ENCODE measurements at places on chromosomes 11 and 22.

- no peak for DNase-seq
These were observed 32.4 kb downstream of the VSIG10L2 start for GRCh38 chr11:125978181-125978716.

- DNase-seq = peak; percentile 41
These were observed 254.6 kb upstream of the LRRC4C start for GRCh38 chr11:41714101-41714500.

DNA sequence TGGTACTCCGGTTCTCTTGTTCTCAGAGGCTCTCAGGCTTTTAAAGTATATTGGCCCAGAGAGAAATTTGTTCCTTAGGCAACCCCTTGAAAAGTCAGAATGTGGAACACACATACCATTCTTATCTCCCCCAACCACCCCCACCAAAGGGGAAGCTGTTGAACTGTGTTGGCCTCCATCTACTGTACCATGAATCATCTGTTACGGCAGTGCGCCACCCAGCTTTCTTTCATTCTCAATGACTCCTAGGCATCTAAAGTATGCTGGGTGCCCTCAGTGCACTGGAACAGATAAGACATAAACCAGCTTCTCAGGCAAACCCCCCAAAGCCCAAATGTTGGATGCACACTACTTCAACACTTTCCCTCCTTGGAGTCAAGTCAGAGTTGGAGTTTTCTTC lies 696.2 kb upstream of the TENM4 start:
- DNase-seq = peak; percentile 34

DNA sequence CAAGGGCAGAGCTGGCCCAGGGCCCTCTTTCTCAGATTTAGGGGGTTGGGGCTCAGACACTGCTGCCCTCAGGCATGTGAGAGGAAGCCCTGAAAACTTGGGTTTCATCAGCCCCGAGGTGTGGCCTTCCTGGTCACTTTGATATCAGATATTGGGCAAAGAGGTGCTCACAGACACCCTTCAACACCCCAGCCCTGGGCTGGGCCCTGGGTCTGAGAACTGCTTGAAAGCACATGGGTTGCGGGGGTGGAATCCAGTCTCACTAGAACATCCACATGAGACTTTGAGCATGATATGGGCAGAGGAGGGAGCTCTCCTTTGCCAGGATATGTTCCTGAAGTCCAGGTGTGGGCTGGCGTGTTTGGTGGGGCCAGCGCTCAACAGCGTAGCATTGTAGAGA lies 10.4 kb downstream of the DGAT2 start:
- DNase-seq = no peak

- no peak for DNase-seq
These were observed 216.3 kb downstream of the BUD13 start for GRCh38 chr11:116556483-116556882.

DNA sequence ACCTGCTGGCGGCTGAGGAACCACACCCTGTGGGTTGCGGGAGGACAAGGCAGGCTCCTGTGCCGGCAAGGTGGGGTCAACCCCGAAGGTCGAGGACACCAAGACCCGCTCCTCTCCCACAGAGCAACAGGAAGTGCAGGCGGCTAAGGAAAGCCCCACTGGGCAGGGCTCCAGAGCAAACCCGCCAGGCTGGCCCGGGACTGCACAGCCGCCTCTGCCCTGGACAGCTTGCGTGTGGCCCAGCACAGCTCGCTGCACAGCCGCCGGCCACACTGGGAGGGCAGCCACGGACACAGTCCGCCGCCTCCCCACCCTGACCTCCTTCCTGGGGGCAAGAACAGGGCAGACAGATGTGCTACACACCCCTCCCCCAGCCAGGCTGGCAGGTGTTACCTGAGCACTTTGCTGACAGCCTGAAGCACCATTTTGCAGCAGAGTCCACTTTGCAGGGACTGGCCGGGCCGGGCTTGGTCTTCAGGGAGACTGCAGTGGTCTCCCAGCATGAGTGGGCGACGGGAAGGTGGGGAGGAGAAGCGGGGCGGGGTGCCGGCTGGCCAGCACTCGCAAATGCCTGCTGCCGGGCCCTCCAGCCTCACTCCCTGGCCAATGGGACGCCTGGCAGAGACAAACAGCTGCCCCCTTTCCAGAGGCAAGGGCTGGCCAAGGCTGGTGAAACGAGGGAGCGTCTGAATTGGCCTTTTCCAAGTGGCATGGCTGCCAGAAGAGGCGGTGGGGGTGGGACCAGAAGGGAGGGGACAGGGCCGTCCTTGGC lies at the start of gene MOB2:
Gene MOB2 (minus strand): TSS at position 726 of the 772 bp plus-strand sequence. CDS start 223 bp downstream, at position 503.
- DNase-seq = no peak

- no peak for DNase-seq
These were observed 244.4 kb downstream of the TBC1D22A start for GRCh38 chr22:47006869-47007268.

GRCh38 chr11:133832096-133832990 lies 13.0 kb downstream of the SPATA19 start:
- no peak for DNase-seq

GRCh38 chr11:130129922-130130321 lies 29.7 kb upstream of the ST14 start:
- DNase-seq = no peak

GRCh38 chr11:98434296-98434695 lies 586.5 kb upstream of the CNTN5 start:
- DNase-seq = no peak

DNA sequence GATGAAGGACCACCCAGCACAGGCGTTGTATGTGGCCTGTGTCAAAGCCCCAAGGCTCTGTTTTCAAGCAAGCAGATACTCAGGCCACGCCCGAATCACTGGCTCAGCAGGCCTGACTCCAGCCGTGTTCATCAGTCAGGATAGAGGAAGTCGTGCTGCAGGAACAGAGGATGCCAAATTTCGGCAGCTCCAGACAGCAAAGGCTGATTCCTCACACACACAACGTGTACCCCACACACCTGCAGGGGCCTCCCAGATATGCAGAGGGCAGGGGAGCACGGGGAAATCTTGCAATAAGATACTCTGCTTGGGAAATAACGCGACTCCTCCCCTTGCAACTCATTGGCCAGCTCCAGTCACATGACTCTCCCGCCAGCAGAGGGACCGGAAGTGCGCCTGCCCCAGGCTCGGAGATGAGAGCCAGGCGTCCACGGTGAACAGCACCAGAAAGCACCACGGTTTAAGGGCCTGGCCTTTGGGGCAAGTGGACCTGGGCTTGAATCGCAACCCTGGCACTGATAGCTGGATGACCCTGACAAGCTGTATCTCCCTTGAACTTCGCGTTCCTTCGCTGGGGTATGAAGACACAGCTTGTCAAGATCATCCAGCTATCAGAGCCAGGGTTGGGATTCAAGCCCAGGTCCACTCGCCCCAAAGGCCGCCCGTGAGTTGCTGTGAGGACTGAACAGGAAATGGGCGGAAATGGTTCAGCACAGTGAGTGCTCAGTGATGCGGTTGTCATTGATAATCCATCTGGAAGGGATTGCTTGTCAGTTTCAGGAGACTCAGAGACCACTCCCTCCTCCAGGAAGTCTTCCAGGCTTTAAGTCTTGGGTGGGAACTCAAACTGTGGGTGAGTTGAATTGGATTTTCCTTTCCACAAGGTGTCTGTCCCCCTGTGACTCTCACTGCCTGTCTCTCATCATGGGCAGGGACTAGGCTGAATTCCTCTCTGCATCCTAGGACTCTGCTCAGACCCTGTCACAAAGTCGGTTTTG lies 88.5 kb downstream of the MYEOV start:
- no peak for DNase-seq

DNA sequence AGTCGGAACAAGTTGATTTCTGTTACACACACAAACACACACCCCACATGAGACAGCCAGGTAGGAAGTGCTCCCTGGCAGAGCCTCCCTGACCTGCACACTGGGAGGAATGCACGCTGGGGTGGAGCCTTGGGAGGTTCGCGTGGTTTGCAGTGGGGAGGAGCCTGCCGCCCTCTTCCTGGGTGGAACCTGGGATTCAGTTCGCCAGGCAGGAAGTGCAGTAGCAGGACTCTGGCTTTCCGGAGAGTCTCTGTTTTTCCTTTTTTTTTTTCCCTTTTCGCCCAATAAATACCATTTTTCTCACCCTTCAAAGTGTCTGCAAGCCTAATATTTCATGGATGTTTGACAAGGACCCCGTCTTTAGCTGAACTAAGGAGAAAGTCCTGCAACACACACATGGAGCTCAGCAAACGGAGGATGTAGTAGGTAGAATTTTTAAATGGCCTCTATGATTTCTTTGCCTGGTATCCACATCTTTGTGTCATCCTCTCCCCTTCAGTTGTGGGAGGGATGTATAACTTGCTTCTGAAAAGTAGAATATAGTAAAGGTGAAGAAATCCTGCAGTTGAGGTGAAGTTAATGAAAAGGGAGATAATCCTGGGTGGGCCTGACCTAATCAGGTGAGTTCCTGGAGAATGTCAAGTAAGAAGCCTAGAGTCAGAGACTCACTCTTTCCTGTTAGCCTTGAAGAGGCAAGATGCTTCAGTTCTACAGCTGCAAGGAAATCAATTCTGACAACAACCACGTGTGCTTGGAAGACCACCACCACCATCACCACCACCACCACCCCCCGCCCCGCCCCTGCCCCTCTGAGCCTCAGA lies 72.9 kb downstream of the PIWIL4 start:
- no peak for DNase-seq

DNA sequence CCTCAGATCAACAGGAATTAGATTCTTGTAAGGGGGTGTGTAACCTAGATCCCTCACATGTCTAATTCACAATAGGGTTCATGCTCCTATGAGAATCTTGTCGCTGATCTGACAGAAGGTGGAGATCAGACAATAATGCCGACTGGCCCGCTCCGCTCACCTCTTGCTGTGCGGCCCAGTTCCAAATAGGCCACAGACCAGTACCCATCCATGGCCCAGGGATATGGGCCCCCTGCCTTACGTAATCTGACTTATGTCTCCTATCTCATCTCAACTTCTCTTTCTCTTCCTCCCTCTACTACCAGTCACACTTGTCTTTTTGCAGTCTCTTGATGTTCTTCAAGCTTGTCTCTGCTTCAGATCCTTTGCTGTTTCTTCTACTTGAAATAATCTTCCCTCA lies 70.0 kb downstream of the CWF19L2 start:
- no peak for DNase-seq

GRCh38 chr22:44378380-44378779 lies 65.6 kb upstream of the SHISAL1 start:
- no peak for DNase-seq

- no peak for DNase-seq
These were observed 41.7 kb downstream of the LMO1 start for GRCh38 chr11:8221917-8222495.

DNA sequence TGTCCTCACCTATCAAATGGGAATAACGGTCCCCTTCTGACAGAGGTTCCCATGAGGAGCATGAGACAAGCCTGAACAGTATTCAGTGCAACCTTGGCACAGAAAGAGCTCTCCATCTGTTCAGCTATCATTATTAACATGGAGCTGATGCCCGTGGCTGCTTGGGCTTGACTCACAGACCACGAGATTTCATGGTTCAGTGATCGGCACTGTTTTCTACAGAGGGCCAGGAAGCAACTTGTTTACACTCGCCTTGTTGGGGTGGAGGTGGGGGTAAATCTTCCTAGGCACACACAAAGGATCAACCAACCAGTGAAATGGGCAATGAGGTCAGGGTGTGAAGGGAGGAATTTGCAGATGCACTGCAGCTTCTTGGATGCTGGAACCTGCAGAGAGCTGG lies 88.2 kb downstream of the CWC15 start:
- no peak for DNase-seq

DNA sequence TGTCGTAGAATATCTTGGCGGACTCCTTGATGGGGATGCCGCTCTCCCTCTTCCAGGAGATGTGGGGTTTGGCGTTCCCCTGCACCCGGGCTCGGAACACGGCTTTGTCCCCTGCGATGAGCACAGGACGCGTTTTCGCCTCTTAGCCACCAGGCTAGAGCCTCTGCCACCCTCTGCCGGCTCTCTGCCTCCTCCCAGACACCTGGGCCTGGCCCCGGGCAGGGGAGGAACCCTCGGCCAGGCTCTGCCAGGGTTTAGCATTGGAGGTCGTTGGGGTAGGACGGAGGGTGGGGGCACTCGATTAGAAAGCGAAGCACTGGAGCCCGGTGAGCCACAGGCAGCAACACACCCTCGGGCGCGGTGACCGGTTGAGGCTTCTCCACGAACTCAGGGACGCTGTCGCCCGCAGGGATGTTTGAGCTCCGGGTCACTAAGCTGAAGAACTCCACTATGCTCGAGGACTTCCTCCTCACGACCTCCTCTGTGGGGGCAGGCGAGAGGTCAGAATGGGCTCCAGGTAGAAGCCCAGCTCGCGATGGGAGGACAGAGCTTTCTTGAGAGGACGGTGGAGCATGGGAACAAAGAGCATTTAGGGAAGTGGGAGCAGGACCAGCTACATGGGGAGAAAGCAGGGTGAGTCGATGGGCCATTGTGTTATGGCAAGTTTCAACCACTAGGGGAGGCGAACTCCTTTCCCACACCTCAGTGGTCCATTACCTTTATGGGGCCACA lies 4.3 kb downstream of the IGSF22 start:
- peak; percentile 40 for DNase-seq

DNA sequence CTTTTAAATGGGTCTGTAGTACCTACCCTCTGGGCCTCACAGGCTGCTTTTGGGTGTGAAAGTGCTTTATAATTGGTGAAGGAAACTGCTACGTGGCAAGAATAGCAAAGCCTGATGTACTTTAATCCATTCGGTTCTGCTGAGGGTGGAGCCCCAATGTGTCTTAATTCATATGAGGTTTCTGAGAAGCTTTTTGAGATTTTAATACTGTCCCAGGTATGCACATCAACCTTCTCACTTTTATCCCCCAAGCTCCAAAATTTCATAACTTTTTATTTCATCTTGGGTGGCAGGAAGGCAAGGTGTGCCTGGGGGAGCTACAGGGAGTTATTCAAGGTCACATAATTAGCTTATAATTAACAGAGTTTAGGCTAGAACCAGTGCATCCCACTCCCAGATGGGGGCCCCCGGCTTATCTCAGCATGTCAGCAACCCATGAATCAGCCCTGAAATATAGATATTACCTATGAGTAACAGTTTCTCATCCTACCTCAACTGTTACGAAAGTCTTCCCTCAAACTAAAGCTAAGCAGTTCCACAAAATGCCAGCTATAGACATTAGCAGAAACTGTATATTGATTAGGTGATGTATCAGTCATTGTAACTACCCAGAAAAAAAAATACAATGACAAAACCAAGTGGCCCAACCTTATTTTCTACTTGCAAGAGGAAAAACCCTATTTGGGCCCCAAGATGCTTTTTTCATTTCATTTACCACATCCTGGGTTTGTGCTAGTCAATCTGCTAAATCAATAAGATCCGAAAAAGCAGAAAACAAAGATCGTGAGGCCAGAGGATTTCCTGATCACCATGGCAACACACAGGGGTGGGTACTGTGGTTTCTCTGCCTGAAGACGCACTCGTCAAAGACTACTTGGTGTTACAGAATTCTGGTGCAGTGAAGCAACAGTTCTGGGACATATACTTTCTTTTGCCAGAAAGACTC lies 26.7 kb downstream of the CD44 start:
- DNase-seq = peak; percentile 77

GRCh38 chr22:20455709-20456063 lies 18.1 kb upstream of the SCARF2 start:
- no peak for DNase-seq

GRCh38 chr22:45096256-45096907 lies 67.3 kb upstream of the NUP50 start:
- peak; percentile 53 for DNase-seq

GRCh38 chr11:125918140-125918840 lies 14.0 kb downstream of the DDX25 start:
- DNase-seq = no peak

GRCh38 chr11:116611998-116612620 lies 160.7 kb downstream of the BUD13 start:
- no peak for DNase-seq

GRCh38 chr11:115974703-115975102 lies 470.5 kb upstream of the CADM1 start:
- DNase-seq = no peak

GRCh38 chr11:83191986-83192385 lies 1.5 kb upstream of the ANKRD42 start:
- no peak for DNase-seq
